Activated naive CD4-positive, alpha-beta T cell treated with anti-CD3 and anti-CD28 coated beads, Interleukin-2, amount 50 U/mL, for 72 hours (primary cell): ENCODE measurements at places on chromosomes 4 and X. TPM values are rescaled to one million over a fixed set of nuclear protein-coding genes. Genes with fewer than 3 reads are reported as not detected.

DNA sequence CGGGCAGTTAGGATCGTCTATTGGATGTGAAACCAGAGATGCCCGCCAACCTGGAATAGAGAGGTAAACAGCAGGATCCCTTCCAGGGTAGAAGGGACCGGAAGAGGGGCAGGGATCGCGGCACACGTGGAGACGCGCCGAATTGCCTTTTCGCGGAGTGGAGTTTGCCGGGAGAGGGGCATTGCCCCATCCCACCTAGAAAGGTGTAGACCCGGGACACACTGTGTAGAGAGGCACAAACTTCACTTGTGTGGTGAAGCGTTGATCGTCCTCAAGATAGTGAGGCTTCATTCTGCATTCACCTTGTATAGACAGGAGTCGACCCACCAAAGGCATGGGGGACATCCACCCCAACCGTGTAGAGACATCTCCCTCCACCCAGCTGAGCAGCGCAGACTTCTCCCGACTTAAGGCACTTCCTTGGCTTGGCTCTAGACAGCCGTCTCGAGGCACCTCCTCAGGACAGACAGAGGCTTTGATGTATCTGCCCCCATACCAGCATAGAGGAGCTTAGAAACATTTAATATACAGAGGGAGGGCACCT is 410 bp downstream of the GNL3L start:
- no peak for DNase-seq

Gene RHOXF2B
- total RNA-seq = not detected

DNA sequence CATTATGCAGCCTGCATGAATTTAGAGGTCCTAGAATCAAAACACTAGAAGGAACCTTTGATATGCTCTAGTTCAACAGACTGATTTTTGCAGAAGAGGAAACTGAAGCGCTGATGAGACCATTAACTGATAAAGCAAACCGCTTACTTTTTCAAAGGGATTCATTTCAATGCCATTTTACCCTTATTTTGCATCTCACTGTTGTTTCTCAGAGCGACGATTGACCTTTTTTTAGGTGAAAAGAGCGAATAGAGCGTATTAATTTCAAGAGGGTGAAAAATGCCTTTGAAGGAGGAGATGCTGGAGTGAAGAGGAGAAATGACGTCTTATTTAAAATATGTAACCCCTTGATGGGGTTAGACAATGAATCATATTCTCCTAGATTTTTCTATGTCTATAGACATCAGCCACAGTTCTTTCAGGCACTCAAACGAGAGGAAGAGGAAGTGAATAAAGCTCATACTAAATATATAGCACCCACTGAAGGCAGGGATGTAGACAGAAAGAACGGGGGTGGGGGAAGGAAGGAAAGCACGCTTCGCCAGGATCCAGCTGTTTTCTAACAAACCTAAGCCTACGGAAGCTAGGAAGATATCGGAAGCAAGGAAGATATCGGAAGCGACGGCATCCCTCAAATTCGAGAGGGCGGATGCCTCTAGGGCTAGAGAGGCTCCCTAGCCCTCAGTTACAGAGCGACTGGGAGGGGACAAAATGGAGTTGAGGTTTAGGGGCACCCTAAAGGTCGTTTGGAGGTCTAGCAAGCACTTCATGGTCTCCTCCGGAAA is 848 bp downstream of the ACSL4 start:
- DNase-seq = peak; percentile 13

Gene PLXNB3
- 3.2 TPM for total RNA-seq

DNA sequence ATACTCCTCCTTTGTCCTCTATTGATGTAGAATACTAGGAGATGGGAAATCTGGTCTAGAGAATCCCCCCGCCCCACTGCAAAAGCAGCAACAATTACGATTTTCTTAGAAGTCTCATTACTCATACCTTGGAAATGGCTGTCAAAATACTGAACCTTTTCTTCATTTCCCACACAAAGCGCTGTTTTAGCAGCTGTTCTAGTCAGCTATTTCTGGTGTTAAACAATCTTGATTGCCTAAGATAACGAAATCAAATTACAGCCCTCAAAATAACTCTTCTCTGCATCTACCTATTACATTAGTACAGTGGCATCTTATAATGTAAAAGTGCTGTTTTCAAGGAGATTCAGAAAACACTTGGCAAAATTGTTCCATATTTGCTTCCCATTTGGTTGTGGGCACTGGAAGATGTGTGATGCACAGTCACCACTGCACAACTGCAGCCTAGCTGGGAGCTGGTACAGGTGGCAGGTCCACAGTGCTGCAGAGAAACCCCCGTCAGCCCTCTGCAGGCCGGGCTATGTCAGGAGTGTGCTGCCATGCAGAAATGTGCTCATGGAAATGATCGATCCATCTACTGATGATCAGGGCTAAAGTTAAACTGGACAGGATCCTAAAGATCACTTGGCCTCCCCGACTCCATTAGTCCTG is 50.4 kb downstream of the TBC1D9 start:
- DNase-seq = no peak

DNA sequence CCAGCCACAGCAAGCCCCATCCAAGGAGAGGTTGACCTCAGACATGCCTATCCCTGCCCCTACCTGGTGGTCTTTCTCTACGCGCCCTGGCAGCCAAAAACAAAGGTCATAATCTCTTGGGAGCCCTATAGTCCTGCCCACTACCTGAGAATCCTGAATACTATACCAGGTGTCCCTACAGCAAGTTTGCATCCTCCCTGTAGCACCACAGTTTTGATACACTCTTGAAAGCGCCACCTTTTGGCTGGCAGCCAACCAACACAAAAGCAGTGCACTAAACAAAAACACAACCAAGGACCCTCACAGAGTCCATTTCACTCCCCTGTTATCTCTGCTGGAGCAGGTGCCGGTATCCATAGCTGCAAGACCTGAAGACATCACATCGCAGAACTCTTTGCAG is 523.8 kb upstream of the CPEB2 start:
- no peak for DNase-seq
